ENCODE measurements at places on chromosomes 3 and 15.

- no peak for DNase-seq
Observed at GRCh38 chr3:190522621-190523222, 8.8 kb downstream of the IL1RAP start.

GRCh38 chr3:56119575-56120349 lies 348.5 kb downstream of the ERC2 start:
- DNase-seq: no peak

DNA sequence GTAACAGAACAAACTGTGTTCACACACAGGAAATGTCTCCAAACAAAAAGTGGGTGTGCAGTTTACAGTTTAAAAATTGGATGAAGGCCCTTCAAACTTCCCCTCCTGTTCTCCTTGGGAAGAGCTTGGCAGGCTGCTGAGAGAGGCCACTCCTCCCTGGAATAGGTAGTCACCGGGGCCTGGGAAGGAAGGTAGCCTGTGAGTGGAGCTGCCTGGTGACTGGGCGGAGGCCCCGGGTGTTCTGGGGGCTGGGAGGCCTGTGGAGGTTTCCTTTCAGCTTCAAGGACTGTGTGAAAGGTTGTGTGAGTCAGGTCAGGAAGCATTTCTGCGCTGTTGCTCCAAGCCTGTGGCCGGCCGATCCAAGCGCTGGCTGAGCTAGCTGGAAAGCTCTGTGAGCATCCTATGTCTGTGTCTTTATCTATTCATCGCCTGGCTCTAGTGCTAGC lies 14.1 kb downstream of the SLCO3A1 start:
- DNase-seq: no peak

DNA sequence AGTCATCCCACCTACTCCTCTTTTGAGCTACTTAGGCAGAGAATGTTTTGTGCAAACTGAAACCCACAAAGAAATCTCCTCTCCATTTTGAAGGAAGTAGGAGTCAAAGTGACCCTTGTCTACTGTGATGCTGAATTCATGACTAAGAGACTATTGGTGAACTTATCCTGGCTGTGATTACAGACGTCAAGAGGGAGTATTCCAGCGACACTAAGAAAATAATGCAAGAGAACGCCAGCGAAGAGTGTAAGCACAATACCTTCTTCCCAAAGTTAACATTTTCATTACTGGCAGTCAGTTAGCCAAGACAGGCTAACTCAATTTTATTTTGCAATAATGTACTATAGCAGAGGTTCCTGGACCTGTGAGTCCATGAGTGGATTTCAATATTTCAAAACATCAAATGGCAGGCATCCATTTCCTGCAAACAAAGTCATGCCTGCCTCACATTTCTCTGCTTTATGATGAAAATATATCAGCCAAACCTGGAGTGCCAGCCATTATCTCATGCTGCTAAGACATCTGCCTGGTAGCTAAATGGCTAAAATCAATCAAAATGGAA lies 59.0 kb downstream of the CTNNB1 start:
- no peak for DNase-seq

- no peak for DNase-seq
Observed at GRCh38 chr3:155753038-155753639, 8.3 kb upstream of the PLCH1 start.

Measured in stimulated activated CD8-positive, alpha-beta memory T cell treated with anti-CD3 and anti-CD28 coated beads, Interleukin-4, amount 100 ng/mL, for 4 hours (primary cell).